NCI-H2171 (cell line): ENCODE measurements at places on chromosomes 12 and 14.
A peak's percentile ranks its signal among the peaks of the same experiment; 100 is the strongest.

- DNase-seq = no peak
Observed at GRCh38 chr12:116556964-116557698, 2.0 kb upstream of the MAP1LC3B2 start.

- no peak for DNase-seq
Observed at GRCh38 chr12:42583016-42583415, 6.5 kb downstream of the PRICKLE1 start.

GRCh38 chr12:44403185-44403584 is 472.9 kb downstream of the NELL2 start:
- no peak for DNase-seq

DNA sequence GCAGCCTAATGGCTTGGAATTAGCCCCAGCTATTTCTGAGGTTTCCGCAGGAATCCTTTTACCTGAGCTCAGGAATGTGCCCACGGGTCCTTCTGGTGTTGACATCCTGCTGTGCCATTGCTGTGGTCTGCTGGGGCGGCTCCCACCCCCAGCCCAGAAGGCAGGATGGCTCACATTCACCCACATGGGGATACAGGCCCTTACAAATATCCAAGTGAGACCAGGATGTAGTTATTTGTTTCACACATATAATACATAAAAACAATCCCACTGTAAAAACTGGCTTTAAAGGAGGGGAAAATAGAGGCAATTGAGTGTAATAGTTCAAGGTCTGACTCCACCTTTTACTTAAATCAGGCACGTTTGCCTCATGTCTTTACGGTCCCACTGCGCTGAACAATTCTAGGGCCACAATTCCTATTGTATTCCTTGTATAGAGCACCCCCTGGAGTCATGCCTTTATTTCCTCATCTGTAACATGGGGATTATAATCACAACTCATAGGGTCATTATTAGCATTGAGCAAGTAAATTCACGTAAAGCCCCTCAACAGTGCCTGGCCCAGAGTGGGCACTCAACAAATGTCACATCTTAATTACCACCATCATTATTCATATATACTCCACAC is 57.2 kb upstream of the FICD start:
- no peak for DNase-seq

DNA sequence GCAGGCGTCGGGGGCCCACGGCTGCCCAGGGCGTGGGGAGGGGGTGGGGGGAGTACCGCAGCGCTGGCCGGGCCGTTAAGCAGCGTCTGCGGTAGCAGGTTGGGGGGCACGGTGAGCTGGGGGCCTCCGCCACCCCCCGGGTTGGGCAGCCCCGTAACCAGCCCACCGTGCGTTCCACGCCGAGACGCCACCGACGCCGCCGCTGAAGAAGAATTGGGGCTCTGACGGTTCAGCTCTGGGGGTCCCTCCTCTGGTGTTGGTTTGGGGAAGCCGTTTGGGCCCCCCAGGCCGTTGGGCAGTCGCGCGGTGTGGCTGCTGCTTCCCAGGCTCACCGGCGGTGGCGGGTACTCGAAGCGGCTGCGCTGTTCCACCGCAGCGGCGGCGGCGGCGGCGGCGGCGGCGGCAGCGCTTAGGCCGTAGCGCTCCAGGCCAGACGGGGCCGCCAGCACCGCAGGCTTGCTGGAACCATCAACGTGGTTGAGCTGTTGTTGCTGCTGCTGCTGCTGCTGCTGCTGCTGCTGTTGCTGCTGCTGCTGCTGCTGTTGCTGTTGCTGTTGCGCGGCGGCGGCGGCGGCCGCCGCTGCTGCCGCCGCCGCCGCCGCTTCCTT is 1.5 kb downstream of the IRF2BPL start:
- DNase-seq = peak; percentile 33

GRCh38 chr12:47864646-47865235 is 40.1 kb downstream of the VDR start:
- DNase-seq = no peak

DNA sequence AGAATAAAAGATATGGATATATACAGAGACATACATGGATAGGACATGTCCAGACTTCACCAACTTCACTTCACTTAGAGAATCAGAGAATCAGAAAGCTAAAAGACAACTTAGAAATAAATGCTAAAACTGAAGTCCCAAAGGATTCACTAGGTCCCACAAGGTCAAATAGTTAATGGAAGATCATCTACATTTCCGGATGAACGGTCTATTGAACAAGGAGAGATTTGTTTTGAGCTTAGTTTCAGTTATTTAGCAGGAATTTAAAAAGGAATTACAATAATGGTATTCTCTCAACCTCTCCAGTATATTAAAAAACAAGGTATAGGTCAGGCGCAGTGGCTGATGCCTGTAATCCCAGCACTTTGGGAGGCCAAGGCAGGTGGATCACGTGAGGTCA is 187.0 kb downstream of the MED13L start:
- DNase-seq = no peak

DNA sequence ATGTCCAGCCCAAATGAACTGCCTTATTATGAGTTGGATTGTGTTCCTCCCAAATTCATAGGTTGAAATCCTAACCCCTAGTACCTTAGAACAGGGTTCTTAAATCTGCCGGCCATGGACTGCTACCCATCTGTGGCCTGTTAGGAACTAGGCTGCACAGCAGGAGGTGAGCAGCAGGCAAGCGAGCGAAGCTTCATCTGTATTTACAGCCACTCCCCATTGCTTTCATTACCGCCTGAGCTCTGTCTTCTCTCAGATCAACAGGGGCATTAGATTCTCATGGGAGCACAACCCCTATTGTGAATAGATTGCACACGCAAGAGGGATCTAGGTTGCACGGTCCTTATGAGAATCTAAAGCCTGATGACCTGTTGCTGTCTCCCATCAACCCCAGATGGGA is 9.8 kb upstream of the EML5 start:
- DNase-seq = peak; percentile 17

- DNase-seq = no peak
Observed at GRCh38 chr14:30558362-30558674, 640 bp upstream of the G2E3 start.

GRCh38 chr12:58030566-58031279 is 89.4 kb downstream of the ATP23 start:
- DNase-seq = no peak

GRCh38 chr12:116971222-116971621 is 60.5 kb downstream of the FBXW8 start:
- no peak for DNase-seq

DNA sequence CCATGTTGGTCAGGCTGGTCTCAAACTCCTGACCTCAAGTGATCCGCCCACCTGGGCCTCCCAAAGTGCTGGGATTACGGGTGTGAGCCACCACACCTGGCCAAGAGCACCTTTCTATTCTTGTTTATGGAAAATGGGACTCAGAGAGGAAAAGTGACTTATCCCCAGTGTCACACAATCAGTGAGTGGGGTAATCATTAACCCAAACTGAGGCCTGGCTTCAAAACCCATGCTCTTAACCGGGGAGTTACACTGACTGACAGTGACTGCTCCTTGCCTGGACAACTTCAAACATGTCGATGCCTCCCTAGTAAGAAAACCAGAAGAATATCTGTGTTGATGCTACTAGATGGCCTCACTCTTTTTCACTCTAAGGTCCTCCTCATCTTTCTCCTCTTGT is 7.3 kb downstream of the CLEC7A start:
- DNase-seq = no peak

- DNase-seq = no peak
Observed at GRCh38 chr12:107144990-107145389, 51.6 kb upstream of the CRY1 start.

DNA sequence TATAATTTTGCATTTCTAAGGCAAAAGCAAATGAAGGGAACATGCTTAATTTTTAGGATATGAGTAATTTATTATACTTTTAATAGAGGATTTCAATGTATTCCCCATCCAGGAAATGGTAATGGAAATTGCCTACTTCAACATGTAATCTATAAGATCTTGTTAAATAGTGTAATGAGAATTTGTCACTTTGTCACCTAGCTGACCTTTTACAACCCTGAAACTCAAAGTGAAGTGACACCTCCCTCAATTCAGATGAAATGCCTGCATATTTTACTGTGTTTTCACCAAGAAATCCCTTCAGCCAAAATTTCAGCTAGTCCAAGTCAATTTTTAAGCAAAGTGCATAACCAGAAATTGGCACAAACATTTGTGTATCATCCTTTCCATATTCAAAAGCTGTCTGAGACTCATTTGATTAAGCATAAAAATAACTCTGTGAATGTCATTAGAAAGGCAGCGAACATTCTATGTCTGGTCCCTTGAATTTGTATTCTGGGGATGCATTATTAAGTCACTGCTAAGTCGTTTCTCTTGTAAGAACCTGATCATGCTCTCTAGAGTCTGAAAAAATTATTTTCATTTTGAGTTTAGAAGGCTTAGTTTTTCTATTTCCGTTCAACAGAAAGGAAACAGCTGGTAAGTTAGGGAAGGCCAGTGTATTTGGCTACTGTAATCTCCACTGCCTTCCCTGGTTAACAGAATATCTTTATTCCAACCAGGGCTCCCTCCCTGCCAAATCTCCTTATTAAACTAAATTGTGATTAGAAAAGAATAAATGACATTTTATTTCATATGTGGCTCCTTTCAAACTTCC is 100.8 kb downstream of the IGF1 start:
- no peak for DNase-seq

GRCh38 chr14:50931559-50931958 is 12.7 kb downstream of the PYGL start:
- DNase-seq = no peak

DNA sequence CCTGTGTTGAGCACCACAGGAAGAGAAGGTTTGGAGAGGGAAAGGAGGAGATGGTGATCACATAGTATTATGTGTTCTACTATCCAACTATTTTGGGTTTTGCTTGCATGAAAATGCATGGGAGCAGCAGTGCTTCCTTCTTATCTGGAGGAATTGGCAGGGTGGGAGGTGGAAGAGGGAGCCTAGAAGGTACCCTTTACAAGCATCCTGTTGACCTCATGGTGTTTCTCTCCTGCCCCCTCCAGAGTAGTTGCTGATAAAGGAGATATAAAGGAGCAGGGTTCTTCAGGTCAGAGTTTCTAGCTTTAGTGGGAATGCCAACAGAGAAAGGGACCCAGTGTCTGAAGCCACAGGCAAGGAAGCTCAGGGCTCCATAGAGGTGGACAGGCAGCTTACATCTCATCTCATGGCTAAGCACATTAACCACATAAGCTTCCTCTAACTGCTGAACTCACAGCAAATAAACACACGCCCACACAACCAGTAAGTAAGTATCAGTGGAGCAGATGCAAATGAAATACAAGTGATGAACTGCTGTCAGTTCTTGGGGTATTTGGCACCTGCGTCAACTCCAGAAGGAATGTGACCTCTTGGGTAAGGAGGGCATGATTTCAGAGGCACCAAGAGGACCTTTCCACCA is 174.2 kb upstream of the SLC38A2 start:
- no peak for DNase-seq

- DNase-seq = no peak
Observed at GRCh38 chr12:124680863-124681778, 113.7 kb upstream of the NCOR2 start.

GRCh38 chr12:44647917-44648690 is 228.0 kb downstream of the NELL2 start:
- DNase-seq = no peak

DNA sequence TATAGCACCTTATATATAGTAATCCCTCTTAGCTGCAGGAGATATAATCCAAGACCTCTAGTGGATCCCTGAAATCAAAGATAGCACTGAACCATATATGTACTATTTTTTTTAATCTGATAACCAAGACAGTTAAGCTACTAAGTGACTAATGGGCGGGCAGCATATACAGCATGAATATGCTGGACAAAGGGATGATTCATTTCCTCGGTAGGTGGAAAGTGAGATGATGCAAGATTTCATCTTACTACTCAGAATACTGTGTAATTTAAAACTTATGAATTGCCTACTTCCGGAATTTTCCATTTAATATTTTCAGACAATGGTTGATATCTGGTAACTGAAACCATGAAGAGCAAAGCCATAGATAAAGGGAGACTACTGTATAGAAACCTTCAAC is 36.2 kb downstream of the PRMT8 start:
- DNase-seq = no peak

DNA sequence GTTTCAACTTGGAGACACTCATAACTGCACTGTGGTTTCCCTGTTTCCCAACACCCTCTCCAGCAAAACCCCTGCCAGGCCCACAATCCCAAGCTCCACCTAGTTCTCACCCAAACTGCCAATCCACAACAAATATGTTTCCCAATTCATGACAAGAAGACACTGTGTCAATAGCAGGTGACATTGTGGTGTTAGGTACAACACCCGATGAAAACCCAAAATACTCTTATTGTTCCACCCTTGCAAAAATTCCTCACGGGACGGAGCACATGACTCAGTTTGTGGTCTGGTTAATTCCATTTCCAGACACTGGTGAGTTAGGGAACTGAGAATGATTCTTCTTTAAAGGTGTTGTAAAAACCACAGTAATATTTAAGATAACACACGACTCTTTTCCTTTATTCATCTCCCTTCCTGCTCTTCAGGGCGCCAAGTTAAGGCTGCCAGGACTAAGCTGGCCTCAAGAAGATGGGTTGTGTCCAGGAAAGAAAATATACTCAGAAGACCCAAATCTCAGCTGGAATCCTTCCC is 735.5 kb downstream of the MED13L start:
- DNase-seq = no peak

GRCh38 chr12:96136725-96137378 is 57.3 kb upstream of the ELK3 start:
- no peak for DNase-seq

DNA sequence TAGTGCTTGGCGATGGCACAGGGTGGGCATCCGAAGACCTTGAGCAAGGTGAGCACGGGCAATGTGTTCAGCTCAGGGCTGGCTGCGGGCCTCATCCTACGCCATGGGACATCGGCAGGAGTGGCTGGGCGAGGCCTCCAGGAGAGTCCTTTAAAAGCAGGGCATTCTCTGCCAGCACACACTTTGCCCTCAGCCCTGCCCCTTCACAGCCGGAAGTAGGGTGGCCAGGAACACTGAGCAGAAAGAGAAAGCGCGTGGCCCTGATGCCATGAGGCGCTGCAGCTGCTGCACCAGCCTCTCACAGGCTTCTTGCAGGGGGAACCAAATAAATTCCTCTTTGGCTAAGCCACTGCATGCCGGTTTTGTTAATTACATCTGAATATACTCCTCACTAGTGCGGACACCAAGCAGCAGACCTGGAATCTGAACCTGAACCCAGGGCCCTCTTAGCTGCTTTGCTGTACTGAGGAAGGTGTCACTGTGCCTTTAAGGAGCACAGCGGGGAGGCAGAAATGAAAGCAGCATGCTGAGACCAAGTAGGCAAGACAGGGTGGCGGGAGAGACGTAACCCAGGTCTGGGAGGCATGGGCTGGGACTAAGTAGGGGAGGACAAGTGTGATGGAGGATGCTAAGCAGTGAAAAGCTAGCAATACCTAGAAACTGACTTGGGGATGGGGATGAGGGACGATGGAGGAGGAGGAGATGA is 155.2 kb downstream of the TTC7B start:
- no peak for DNase-seq
